ENCODE measurements at places on chromosomes 16 and 17.
A peak's percentile ranks its signal among the peaks of the same experiment; 100 is the strongest.

DNA sequence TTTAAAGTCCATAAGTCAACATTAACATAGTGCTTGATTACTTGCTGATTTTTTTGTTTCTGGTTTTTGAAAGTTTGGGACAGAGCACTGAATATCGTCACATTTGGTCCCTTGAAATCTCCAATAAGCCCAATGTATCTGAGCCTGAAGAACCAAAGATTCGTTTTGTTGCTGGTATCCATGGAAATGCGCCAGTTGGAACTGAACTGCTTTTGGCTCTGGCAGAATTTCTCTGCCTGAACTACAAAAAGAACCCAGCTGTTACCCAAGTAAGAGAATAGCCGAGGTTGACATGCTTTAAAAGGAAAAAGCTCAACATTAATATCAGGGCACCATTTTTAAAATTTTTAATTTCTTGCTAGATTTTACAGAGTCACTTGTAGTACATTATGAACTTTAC, 27.7 kb upstream of the GOSR1 start:
- no peak for DNase-seq

GRCh38 chr17:42285346-42286050, 2.8 kb upstream of the STAT5A start:
- no peak for DNase-seq

DNA sequence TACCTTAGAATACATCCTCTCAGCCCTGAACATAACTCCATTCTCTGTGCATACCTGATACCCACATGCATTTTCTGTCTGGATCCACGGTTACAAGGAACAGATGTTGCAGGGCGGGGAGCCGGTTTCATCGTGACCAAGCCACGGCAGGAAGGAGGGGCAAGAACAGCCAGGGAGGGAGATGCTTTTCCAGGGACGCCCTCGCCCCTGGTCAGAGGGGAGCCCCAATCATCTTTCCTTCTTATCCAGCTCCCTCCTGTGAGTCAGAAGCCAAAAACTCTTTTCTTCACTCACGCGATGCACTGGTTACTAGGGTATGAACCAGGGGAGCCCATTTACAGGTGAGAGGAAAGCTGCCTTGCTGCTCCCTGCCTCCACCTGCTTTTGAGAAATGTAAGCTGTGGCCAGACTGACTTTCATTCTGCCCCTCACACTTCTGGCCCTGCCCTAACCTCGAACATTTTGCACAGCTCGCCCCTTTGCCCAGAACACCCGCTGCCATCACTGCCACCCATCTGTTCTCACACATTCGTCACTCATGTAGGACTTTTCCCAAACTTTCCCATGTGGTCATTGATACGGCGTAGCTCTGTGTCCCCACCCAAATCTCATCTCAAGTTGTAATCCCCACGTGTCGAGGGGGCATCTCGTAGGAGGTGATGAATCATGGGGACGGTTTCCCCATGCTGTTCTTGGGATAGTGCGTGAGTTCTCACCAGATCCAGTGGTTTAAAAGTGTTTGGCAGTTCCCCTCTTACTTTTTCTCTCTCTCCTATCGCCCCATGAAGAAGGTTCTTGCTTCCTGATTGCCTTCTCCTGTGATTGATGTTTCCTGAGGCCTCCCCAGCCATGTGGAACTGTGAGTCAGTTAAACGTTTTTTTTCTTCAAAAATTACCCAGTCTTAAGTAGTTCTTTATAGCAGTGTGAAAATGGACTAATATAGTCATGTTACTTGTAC, 20.5 kb downstream of the FOXL1 start:
- no peak for DNase-seq

DNA sequence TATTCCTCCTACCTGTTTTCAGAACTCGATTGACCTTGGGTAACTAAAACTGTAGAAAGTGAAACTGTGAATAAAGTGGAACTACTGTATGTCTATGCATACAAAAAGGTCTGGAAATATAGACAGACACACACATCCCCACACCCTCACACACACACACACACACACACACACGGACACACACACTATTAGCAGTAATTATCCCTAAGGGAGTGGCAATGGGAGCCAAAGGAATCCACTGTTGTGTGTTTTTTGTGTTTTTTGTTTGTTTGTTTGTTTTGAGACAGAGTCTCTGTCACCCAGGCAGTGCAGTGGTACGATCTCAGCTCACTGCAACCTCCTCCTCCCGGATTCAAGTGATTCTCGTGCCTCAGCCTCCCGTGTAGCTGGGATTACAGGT, 26.6 kb upstream of the SRCIN1 start:
- no peak for DNase-seq

GRCh38 chr16:67357561-67357960, 30.9 kb downstream of the LRRC36 start:
- peak; percentile 65 for DNase-seq

GRCh38 chr16:57863434-57864160, 61.3 kb upstream of the KIFC3 start:
- peak; percentile 85 for DNase-seq

- DNase-seq = no peak
Observed at GRCh38 chr16:12208341-12209035, 232.0 kb downstream of the SNX29 start.

DNA sequence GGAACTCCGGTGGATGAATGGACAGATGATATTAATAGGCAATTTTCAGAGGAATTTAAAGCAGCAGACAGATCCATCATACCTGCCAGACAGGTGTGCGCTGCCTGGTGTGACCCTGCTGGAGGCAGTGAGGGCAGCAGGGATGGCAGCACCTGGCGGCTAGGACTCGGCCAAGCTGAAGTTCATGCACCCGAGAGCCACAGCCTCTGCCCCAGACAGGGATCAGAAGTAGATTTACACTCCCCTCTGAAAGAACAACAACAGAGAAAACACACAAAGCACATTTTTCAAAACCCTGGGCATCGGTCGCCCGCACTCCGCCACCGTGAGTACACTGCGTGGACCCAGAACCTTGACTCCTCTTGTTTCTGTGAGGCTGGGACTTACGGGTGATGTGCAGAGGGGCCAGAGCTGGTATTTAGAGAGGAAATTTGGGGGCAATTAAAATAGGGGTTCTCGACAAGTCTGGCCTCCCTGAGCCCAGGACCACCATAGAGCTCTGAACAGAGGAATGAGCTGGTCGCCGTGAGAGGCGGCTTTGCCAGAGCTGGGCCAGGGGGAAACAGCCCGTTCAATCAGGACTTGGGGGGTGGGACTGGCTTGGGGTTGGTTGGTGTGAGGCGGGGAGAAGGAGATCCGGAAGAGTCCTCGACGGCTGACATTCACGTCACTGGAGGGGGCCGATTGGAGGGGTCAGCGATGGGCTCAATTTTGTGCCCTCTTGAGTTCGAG, 101.0 kb downstream of the METRNL start:
- DNase-seq = no peak

- no peak for DNase-seq
Observed at GRCh38 chr17:66984730-66985129, 20.2 kb downstream of the CACNG4 start.

DNA sequence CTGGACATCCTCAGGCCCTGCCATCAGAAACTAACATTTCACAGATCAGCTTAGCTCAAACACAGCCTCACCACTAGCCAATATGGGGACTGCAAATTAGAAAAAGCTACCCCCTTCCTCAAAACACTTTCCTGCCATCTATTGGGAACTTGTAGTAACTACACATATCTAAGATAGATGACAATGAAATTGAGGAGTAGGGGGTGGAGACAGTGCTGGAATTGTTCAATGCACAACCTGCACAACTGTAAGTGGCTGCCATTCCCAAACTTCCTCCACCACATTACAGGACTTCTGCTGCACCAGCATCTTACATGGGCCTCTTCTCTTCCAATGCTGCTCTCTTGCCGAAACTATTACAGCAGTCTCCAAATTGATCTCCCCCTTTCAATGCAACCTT, 21.9 kb downstream of the AIPL1 start:
- DNase-seq = peak; percentile 78

GRCh38 chr17:4747847-4748246, 8.1 kb upstream of the CXCL16 start:
- no peak for DNase-seq

GRCh38 chr17:35028531-35029262, 34.8 kb downstream of the RFFL start:
- DNase-seq = no peak

DNA sequence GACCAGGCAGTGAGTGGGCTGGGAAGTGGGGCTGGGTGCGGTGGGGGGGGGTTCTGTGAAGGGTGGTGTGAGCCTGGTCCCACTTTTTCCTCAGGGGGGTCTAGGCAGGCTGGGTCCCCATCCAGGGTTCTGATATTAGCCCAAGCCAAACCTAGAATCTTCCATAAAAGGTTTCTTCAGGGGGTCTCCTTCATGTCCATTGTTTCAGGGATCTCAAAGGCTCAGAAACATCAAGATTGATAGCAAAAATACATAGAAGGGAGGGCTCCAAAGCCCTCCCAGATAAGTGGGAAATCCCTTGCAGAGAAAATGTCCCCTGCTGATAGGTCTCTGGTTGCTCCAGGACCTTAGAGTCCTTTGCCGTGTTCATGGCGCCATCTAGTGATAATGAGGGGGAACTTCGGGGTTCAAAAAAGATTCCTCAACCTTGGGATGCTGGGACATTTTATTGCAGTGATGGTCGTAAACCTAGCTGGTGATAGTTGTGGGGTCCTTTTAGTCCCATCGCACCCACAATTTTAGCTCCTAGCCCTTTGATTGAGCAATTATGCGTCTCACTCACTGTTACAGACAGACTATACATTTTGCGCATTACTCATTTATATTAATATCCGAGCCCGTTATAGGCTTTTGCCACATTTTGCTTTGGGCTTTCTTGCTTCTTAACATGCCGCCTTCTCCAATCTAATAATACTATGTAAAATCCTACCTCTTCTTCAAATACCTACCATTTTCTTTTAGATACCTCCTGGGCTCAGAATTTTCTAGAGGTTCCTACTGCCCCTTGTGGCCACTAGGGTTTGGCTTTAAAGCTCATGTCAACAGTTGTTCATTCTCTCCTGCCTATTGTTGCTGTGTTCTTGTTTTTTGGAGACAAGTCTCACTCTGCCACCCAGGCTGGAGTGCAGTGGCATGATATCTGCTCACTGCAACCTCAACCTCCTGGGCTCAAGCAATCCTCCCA, 35.1 kb downstream of the IGF2BP1 start:
- DNase-seq = peak; percentile 78

DNA sequence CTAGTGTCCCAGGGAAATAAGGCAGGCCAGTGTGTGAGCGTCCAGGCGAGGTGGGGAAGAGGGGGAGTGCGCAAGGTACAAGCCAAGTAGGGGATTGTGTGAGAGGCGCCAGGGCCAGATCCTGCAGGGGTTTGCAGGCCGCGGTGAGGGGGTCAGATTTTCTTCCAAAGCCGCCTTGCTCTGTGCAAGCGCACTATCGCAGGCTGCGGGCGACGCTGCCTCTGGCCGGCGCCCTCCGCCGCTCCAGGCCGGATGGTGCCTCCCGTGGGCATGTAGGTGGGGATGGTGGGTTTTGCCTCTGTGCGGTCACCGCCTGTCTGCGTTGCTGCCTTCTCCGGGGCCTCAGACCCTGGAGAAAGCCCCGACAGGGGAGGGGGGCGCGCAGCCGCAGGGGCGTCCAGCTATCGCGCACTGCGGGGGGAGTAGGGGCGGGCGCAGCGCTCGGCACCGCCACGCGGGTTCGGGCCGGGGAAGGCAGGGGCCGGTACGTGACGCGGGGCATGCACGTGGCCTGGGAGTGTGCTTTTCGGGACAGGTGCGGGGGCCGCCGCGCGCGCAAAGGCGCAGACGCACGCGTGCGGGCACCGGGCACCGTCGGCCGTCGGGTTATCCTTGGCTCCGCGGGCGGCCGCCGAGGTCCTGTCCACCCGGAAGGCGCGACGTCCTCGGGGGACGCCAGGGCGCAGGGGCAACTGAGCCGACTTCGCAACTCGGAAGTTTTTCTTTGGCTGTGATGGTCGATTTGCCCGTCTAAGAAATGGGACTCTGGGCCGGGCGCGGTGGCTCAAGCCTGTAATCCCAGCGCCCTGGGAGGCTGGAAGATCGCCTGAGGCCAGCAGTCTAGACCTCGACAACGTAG, 1.1 kb upstream of the HAPSTR1 start:
- DNase-seq = peak; percentile 63

- no peak for DNase-seq
Observed at GRCh38 chr16:87183647-87184046, 133.5 kb downstream of the C16orf95 start.

- peak; percentile 93 for DNase-seq
Observed at GRCh38 chr17:78528541-78528940, 48.7 kb downstream of the DNAH17 start.

DNA sequence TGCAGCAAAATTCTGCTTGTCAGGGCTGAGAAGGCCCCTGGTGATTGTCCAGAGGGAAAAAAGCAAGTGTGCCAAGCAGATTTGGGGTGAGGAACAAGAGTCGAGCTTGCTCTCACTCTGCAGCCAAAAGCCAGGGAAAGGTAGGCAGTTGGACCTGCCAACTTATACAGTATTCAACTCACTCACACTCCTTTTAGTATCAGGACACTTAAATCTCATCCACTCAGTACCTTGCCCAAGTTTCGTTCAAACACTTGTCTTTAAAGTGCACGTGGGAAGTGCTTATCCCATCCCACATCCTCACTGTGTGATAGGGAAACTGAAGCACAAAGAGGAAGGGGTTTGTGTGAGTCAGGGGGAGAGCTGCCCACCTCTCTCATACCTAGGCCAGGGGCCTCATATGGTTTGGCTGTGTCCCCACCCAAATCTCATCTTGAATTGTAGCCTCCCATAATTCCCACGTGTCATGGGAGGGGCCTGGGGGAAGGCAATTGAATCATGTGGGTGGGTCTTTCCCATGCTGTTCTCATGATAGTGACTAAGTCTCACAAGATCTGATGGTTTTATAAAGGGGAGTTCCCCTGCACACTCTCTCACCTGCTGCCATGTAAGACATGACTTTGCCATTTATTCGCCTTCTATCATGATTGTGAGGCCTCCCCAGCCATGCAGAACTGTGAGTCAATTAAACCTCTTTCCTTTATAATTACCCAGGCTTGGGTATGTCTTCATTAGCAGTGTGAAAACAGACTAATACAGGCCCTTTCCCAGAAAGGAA, 25.6 kb upstream of the CES5A start:
- no peak for DNase-seq

- DNase-seq = no peak
Observed at GRCh38 chr16:68713361-68713760, 23.7 kb upstream of the CDH1 start.

DNA sequence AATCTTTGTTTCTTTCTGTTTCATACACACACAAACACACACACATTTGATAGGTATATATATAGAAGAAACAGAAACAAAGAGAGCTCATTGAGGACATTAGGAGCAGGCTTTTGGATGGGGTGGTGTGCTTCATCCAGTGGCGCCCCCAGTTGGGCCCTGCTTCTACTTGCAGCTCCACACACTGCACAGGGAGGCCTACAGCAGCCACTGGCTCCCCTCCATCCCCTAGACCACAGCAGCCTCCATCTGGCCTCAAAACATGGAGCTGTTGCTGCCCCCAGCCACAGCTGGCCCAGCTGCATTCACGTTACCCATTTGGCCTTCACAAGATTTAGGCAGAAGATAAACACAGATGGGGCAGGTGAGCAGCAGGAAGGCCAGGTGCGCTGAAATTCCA, 33.1 kb upstream of the NF1 start:
- peak; percentile 41 for DNase-seq

- no peak for DNase-seq
Observed at GRCh38 chr16:12406158-12406557, 397.5 kb downstream of the CPPED1 start.
